ENCODE measurements at places on chromosomes 12 and 14. TPM values are rescaled to one million over a fixed set of nuclear protein-coding genes. Genes with fewer than 3 reads are reported as not detected.

SIX6 gene
- total RNA-seq: not detected

CHD8 gene
- total RNA-seq: 144 TPM

- no peak for DNase-seq
Observed at GRCh38 chr14:101078892-101079221, 175.3 kb upstream of the RTL1 start.

- no peak for DNase-seq
Observed at GRCh38 chr14:77988970-77989369, 181.2 kb upstream of the NRXN3 start.

GRCh38 chr12:116368196-116369194 is 91.0 kb upstream of the MED13L start:
- peak; percentile 16 for DNase-seq

BHLHE41 gene
- 4.0 TPM for total RNA-seq

Measured in endothelial cell (in vitro differentiated cells).